ENCODE measurements at places on chromosomes 4 and X.

- DNase-seq = no peak
Observed at GRCh38 chrX:131901546-131901945, 121.6 kb upstream of the STK26 start.

DNA sequence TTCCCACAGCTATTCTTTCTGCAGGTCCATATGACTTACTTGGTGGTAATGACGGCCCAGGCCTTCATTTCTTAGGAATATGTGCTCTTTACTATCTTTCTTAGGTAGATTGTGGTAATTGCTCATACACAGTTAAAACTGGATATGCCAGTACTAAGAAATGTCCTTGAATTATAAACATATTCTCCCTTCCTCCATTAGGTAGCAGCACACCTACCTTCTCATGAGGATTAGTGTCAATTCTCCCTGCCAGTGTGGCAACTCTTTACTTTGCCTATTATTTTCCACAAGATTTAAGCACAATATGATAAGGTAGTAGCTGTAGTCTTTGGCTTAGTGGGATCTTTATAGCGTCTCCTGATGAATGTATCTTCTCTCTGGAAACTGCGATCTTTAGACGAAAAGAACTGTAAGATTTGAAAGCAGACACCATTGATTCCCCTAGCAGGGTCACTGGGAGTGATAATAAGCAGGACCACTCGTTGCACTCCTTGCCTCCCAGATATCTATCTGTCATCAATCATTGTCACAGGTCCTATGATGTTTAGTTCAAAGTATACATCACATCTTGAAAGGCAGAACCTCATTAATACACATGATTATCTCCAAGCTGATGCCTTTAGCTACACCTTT lies 1240.7 kb downstream of the C4orf33 start:
- no peak for DNase-seq

DNA sequence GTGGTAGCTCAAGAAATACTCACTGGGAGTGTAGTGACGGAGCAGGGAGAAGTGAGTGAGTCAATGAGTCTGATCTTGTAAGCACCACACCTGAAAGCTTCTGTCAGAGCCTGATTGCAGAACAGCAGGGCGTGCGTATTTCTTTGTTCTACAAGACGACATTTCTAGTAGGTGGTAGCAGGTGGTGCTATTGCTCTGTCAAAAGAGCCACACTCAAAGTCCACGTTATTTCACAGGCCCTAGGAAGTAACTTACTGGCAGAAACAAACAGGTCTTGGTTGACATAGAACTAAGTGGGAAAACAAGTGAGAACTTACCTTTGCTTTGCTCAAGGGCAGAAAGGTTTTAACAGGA lies 46.4 kb upstream of the SPRY1 start:
- DNase-seq = no peak

DNA sequence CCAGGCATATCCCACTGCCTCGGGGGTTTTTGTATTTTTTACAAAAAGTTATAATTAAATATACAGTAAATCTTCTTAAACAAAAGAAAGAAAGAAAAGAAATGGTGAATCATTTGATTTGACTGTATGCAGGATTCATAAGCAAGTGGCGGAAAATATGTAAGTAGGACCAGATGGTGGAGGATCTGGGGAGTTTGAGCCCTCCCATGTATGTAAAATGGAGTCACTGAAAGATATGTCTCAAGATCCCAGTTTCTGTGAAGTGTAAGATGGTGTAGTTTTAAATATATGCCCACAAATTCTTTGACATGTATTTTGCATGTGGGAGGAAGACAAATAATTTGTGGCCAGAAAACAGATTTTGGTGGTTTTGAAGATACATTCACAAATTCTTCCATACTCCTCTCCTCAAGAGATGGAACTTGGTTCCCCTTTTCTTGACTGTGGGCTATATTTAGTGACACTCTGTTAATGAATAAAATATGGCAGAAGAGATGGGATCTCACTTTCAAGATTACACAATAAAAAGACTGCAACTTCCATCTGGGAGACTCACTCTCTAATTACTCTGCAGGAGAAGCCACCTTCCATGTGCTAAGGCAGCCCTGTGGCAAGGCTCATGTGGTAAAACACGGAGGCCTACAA lies 133.6 kb upstream of the S100G start:
- DNase-seq = no peak

DNA sequence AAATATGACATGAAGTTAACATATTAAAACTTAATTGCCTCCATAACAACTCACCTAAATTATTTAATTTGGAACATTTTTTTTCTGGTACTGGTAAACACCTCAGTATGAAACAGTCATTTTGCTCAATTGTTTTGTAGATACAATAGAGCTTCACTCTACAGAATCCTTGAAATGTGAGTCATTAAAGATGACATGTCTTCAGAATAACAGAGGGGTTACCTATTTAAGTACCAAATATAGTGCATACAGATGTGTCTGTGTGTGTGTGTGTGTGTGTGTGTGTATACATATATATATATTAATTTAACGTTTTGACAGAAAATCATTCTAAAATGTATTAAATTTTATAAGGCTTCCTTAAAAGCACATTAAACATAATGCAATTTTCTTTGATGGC lies 297.6 kb downstream of the INPP4B start:
- no peak for DNase-seq

Measured in stimulated activated CD8-positive, alpha-beta memory T cell treated with anti-CD3 and anti-CD28 coated beads, Interleukin-7, amount 100 ng/mL, for 1 hour (primary cell).